ENCODE measurements at places on chromosomes 5 and 9.

GRCh38 chr9:17090041-17090440 lies 44.8 kb upstream of the CNTLN start:
- DNase-seq = no peak

DNA sequence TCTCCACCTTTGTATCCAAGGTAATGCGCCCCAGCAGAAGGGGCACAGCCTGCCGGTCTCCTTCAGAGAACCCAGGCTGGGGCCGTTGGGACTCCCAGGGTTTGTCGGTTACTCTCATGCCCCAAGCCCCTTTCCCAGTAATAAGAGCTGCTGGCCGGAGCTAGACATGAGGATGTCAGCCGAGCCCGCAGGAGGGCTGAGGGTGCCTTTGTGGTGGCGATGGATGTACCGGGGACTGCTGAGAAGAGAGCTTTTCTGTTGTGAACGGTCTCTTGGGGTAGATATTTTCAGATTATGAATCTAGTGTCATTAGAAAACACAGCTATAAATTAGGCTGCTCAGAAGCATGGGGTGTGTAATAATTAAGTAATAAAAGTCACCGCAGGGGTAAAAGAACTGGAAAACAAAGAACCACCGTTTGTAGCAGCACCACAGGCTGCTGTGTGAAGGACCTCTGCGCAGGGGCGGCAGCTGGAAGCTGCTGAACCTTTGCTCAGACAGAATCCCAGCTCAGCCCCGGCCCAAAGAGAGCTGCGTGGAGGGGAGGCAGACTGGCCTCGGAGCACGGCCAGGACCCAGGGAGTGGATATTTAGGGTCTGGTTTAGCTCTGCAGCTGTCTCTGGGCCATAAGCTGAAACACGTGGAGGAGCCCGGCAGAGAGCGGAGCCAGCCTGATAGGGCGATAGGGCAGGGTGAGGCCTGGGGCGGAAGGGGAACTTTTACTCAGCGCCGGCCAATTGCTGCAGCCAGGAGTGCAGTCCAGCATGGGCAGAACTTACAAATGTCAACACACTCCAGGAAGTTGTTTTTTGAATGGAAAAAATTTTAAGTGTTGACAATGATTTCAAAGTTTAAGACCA lies 50.5 kb upstream of the BARHL1 start:
- no peak for DNase-seq

DNA sequence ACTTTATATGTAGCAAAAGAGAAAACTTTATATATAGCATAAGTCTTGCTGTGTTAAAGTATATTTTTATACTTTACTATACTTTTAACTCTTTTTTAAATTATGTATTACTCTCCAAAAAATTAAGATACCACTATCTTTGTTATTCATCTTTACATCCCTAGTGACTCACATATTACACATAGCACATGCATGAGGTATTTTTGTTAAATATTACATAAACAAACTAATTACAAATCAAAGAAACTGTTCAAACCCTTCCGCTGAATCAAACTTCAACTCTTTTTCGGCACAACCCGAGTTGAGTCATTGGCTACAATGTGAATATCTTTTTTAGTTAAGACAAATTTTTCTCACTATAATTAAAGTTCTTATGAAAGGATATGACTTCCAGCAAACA lies 32.1 kb downstream of the NADK2 start:
- no peak for DNase-seq

DNA sequence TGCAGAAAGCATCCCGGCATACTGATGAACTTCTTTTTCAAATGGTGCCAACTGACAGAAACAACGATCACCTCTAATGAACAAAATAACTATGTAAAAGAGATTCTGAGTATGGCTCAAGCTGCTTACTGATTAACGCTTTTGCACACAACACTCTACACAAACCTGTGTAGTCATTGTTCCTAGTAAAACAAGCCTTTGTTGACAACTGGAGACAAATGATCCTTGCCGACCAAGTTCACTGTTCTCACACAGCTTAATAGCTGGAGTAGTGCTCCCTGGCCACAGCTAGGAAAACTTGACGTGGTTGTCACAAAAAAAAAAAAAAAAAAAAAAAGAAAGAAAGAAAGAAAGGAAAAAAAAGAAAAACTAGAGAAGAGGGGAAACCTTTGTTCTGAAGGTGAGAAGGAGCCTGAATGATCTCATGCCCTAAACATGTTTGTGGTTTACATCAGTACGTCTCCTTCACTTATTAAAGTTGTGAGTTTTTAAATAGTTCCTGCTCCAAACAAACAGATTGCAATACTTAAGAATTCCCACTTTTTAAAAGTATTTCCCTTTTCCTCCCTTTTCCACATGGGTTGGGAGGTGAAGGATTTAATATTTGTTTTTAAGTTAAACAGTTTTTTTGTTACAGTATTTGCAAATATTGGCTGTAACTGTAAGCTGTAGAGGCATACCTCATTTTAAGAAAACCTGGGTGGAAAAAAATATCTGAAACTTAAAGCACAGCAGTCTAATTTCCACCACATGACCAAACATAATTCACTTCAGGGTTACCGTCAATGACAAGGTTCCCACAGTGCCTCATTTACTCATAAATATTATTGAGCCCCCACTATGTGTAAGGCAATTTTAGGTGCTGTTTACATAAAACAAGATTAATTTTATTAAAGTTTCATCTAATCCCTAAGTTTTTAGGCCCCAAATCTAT lies 63.7 kb downstream of the GLIS3 start:
- DNase-seq = no peak

DNA sequence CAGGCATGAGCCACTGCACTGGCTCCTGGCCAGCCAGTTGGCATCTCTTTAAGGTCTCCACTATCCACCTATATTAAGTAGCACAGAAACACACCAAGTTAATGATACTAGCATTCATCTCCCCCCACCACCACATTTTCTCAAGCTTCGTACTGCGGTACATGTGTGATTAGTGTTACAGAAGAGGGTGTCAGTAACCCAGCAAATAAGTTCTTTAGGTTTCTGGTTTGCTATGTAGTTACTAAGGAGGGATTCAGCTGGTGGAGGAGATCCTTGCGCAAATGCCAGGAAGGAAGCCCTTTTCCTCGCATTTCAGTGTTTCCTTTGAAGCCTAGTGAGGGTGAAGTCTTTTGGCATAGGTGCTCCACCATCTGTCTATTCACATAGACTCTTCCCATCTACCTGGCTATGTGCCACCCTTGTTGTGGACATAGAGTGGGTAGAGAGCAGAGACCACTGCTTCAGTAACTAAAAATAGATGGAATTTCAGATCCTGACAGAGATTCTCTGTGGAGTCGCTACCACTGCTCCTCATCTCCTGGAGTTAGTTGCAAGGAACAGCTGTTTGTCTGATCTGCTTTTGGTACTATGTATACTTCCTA lies 16.7 kb downstream of the UBE2D2 start:
- no peak for DNase-seq

- DNase-seq = no peak
These were observed 82.4 kb upstream of the NREP start for GRCh38 chr5:111839438-111839837.

- no peak for DNase-seq
These were observed 484.7 kb upstream of the ARRDC3 start for GRCh38 chr5:91867799-91868198.

GRCh38 chr9:78746010-78746409 lies 449.1 kb downstream of the PSAT1 start:
- peak; percentile 59 for DNase-seq

DNA sequence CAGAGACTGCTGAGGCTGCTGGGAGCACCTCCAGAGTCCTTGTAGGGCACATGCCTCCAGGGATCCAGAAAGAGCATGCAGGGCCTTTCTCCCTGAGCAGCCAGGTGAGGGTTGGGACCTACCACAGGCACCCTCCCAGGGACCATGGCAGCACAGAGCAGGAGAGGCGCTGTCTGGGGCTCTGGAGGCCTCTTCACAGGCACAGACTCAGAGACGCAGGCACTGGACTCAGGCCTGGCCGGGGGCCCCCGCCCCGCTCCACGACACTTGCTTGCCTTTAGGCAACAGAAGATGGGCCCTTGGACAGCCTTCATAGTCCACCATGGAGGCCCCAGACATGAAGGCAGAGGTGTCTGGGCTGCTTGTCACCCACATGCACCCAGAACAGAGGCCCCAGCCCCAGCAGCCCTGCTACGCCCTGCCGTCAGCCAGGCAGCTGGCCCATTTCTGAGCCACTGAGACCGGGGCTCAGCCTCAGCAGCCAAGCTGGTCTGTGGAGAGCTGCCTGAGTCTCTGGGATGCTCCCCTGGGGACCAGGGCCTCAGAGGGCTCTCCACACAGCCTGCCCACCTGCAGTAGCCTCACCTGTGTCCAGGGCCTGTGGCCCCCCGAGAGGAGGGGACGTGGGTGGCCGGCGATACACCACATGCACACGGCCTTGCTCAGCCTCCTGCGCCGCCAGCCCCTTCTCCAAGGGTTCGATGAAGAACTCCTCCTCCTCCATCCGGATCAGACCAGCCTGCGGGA lies 72.8 kb downstream of the ADAMTS2 start:
- no peak for DNase-seq

DNA sequence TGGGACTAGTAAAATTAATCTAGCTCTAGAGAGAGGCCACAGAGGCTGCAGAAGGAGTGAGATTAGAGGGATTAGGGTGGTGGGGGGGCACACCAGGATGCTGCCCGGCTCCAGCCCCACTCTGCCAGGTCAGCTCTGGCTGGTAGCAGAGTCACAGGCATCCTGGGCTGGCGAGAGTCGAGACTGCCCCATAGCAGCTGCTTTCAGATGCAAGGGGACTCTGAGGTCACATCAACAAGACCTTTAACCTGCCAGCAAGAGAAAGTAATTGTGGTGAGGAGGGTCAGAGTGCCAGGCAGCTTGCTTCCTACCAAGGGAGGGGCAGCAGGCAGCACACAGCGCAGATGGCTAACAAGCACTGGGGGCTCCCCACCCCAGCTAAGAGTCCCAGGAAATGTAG lies 7.5 kb downstream of the EPB41L4B start:
- DNase-seq = no peak

GRCh38 chr9:116358251-116358650 lies 204.7 kb downstream of the PAPPA start:
- no peak for DNase-seq

DNA sequence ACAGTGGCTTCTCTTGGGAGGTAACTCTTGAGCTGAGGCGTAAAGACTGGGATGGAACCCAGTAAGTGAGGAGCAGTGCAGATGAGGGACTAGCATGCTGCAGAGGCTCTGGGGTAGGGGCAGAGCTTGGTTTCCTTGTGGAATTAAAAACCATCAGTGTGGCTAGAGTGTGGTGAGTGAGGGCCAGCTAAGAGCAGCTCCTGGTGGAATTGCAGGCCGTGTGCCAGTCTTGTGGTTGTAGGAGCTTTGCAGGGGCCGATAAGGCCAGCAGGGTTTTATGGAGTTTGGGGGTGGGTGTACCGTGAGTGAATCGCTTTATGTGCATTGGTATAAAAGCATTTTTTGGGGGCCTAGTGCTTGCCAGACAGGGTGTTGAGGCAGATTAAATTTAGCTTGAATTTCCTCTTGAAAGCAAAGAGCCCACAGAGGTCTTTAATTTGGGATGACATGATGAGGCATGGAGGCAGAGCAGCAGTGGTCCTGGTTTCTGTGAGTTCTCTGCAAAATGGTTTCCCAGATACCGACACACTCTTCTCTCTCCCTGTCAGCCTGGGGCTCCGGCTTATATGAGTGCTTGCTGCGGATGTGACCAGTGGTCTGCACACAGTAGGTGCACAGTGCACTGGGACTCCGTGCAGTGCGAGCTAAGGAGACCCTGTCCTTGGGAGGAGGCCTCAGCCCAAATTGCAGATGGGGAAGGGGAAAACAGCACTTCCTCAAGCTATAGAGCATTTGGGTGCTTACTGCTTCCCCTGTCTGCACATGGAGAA lies 176.4 kb upstream of the PITX1 start:
- no peak for DNase-seq

DNA sequence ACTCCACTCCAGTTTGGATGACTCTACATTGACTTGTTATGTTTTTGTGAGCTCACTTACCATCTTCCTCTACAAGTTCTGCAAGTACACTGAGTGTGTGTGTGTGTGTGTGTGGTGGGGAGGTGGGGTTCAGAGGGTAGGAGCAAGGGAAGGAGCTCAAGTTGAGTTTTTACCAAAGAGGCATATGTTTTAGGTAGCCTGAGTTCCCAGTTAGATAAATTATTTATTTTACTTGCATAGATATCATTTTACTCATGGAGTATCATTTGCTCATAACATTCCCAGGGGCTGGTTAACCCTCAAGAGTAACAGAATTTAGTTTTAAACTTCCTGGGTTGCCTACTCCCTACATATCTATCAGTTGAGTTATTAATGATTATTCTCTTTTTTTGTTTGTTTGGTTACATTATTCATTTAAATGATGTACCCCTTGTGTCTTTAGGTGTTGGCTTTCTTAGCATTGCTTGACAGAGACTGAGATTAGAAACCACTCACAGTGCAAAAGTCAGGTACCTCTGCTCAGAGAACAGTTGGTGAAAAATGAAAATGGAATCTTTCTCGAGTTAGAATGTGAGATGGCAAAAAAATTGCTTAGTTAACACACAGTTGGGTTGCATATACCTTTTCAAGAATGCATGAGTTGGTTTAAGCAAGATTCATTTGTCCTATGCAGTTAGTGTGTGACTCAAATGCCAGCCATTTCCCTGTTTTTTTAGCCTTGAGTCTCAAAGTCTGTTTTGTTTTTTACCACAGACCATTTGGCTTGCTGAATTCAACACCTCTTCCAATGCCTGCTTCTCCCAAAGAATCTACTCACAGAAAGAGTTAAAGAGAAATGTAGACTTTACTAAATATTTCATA lies 29.2 kb downstream of the TNFSF8 start:
- DNase-seq = no peak

- DNase-seq = no peak
These were observed 196.9 kb downstream of the TSSK1B start for GRCh38 chr5:113237893-113238292.

DNA sequence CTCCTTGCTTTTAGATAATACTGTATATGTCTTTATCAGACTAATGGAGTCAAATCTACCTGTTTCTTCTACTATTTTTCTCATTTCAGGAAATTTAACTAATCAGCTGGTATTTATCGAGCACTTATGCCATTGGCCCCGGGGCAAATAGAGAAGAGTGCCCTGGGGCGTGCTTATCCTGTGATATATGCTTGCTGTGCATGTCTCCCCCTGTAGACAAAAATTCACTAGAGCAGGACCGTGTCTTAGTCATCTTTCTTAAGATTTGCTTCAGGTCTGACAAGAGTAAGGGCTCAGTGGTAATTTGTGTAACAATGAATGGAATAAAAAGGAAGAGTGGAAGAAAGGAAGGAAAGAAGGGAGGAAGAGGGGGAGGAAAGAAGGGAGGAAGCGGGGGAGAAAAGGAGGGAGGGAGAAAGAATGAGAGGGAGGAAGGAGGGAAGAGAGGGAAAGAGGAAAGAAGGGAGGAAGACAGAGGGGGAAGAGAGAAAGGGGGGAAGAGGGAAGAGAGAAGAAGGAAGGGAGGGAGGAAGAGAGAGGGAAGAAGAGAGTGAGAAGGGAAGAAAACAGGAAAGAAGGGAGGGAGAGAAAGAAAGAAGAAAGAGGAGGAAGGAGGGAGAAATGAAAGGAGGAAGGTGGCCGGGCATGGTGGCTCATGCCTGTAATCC lies 295.7 kb upstream of the PANK3 start:
- DNase-seq = no peak

DNA sequence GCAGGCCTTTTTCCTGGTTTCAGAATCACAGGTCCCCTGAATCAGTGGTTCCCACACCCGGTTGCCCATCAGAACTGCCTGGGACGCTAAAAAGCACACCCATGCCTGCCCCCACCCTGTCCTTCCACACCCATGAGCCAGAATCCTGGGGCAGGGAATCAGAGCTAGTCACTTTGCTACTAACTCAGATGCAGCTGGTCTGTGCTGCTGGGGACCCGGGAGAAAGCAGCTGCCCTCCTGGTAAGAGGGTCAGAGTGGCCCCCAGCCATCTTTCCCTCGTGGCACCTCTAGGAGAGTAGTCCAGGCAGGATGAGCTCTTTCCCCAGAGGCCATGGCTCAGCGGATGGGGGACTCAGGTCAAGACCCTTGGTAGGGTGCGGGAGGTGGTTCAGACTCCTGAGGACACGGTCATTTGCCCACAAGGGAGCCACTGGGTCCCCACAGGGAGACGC lies 11.3 kb upstream of the NUP214 start:
- no peak for DNase-seq
